ENCODE measurements at places on chromosomes 1 and 21.

- DNase-seq, result no peak
Observed at GRCh38 chr1:240589585-240590110, 22.3 kb downstream of the GREM2 start.

DNA sequence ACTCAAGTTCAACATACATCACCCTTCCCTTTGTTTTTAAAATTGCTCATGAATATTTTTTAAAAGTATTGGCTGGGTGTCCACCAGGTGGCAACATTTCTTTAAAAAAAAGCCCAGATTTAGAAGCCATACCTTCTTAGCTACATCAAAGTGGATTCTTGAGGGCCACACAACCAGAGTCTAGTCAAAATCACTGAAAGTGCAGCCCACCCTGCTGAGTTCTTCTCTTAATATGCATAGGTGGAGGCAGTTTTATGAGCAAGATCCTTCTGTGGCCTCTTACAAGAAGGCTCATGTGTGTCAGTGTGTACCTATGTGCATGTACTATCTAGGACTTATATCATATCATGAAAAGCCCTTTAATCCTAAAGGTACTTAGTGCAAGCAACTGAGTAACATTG lies 16.9 kb upstream of the GNG12 start:
- no peak for DNase-seq

DNA sequence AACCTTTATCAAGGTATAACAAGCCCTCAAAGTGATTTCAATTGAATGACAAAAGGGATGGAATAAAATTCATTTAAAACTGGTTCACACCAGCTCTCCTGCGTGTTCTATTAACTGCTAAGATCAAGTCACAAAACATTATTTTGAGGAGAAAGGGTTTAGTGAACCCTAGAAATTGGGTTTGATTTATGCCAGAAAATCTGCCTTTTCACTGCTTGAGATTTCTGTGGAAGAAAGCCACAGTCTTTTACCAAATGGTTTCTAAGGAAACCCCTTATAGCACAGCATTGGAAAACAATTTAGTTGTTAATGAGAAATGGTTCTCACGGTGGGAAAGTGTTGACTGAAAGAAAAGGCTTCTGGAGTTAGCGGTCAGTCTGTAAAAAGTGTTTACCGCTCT lies 43.6 kb upstream of the DPH5 start:
- no peak for DNase-seq

DNA sequence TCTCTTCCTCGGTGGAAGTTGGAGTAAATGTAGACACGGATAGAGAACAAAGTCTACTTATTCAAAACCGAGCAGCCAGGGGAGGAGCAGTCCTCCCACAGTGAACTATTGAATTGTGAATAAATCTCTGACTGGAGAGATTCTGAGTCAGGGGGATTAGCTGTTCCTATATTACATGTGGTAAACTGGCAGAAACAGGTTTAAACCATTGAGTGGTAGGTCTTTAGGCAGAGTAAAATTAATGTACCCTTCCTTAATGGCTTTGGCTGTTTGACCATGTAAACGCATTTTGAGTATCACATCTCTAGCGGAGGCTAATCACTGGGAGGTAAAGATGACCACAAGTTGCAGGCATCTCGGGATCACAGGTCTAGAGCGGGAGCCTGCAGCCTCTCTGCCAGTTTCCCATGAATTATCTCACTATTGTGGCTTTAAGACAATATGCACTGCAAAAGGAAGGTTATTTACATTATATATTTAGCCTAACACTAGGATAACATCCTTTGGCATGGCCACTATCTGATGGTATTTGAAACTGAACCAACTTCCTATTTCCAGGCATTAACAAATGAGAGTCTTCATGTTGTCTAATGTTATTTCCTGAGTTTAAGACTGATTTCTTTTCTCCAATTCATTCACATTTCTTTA lies 7.9 kb upstream of the DISC1 start:
- no peak for DNase-seq

- DNase-seq, result no peak
Observed at GRCh38 chr21:42592156-42592820, 61.1 kb upstream of the PDE9A start.

DNA sequence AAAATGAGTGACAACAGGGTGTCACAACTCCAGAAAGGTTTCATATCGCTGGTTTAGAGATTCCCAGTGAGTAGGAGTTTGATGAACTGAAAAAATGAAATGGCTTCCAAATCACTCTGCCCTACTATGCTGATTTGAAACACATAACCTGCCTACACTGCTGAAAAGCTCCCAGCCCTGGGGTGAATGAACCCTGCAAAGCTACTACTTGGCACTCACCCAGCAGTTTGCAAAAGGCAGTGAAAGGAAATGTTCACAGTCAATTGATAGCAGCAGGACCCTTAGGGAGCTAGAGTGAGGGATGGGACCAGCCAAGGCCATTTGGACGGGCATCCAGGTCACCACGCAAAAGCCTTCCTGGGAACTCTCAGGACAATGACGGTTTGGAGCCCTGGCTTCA lies 44.4 kb upstream of the SRP9 start:
- DNase-seq, result peak; percentile 21

DNA sequence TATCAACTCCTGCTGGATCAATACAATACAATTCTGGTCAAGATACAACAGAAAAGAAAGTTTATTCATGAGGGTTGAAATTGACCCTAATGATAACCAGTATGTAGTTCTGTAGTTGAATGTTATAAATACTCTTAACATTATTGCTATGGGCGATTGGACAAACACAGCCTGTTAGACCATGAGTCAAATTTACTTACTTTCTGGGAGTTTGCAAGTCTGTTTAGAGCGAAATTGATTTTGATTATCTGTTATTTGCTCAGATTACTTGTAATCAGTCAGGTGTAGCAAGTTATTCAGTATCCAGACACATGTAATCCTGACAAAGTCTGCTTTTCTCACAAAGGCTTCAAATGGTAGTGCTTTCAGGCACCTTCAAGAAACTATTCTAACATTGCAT lies 216.6 kb upstream of the B3GALT2 start:
- no peak for DNase-seq

- DNase-seq, result no peak
Observed at GRCh38 chr1:222369148-222369547, 178.8 kb downstream of the HHIPL2 start.

DNA sequence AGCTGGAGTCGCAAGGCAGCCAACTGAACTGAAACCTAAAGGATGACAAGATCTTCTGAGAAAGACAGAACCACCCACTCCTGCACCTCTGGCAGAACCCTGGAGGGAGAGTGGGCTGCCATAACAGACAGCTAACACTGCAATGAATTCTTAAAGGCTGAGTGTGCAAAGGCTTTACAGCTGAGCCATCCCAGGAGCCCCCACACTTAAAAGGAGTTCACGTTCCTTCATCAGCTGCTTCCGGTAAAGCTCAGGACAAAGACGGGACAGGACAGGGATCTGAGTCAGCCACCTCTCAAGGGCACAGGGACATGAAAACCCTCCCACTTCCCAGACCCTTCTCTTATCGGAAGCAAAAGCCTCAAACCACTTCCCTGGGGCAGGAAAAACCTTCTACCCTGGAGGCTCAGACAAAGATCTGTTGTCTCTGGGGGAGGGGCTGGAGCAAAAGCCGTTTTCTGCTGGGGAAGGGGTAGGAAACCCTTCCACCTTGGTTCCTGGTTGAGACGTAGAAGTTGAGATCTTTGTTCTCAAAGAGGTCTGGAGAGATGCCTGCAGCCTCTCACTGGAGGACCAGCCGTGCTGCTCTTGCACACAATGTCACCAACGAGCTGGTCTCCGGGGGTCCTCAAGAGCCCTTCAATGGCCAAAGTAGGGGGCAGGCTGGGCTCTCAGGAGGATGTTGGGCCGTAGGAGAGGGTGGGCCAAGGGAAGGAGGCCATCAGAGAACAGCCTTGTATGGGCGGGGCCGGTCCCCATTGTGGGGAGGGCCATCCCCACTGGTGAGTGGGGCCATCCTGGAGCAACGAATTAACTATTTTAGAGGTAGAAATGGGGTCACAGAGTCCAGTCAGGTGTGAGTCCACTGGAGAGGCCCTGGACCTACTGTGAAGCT lies 452.4 kb downstream of the PTPRU start:
- no peak for DNase-seq

- DNase-seq, result no peak
Observed at GRCh38 chr1:110094931-110095654, 17.1 kb upstream of the UBL4B start.

- no peak for DNase-seq
Observed at GRCh38 chr1:87678266-87678665, 349.6 kb downstream of the LMO4 start.

DNA sequence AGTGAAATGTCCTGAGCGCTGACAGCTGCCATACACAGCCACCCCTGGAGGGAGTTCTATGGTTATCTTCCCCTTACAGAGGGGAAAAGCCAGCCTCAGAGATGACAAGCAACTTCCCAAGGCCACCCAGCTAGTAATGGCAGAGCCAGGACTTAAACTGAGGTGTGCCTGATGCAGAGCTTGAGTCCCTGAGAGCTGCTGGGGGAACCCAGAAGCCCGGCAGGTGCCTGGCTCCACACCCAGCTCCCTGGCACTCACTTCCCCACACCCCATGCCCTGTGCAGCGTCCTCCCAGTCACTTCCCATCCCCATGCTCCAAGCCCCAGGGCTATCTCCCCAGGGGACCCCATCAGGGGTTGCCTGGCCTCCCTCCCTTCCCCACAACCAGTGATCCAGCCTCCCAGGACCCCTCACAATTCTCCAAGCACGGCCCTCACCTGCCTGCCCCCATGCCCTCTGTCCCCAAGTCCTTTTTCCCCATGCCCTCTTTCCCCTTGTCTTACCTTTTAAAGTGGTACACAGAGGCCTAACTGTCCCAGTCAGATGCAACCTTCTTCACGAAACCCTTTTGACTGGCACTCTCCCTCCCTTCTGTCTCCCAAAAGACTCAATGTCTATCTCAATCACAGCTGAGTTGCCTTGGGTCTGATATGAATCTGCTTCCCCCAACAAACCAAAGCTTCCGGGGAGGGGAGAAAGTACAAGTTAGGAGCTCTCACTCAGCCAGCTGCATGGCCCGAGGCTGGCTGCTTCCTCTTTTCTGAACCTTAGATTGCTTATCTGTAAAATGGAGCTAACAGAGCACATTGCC lies 39.8 kb upstream of the LRP8 start:
- no peak for DNase-seq

DNA sequence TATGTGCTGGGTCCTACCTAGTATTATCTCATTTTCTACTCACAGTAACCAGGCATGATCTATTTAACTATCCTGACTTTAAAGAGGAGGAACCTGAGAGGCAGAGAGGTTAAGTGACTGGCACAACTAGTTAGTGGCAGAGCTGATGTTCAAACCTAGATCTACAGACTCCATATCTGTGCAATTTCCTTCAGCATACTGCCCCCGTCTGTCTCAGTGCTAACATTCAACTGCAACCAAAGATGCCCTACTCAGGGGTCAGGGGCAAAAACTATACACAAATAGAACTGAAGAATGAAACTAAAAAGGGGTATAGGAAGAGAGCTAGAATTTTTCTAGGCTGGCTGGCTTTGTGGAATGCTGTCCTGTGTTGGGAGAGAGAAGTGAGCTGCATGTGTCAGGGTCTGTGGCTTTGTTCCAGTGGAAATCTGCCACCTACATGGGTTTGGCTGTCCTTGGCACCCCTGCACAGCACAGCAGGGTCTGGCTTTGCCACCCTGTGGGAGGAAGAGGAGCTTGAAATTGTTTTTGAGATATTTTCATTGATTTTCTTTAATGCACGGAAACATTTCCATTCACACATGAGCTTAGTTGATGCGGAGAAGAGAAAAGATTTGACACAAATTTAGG lies 368.5 kb downstream of the RPS6KC1 start:
- no peak for DNase-seq

GRCh38 chr1:172414331-172414730 lies 6.2 kb upstream of the C1orf105 start:
- no peak for DNase-seq

- no peak for DNase-seq
Observed at GRCh38 chr1:93815366-93816110, 63.5 kb downstream of the DNTTIP2 start.

DNA sequence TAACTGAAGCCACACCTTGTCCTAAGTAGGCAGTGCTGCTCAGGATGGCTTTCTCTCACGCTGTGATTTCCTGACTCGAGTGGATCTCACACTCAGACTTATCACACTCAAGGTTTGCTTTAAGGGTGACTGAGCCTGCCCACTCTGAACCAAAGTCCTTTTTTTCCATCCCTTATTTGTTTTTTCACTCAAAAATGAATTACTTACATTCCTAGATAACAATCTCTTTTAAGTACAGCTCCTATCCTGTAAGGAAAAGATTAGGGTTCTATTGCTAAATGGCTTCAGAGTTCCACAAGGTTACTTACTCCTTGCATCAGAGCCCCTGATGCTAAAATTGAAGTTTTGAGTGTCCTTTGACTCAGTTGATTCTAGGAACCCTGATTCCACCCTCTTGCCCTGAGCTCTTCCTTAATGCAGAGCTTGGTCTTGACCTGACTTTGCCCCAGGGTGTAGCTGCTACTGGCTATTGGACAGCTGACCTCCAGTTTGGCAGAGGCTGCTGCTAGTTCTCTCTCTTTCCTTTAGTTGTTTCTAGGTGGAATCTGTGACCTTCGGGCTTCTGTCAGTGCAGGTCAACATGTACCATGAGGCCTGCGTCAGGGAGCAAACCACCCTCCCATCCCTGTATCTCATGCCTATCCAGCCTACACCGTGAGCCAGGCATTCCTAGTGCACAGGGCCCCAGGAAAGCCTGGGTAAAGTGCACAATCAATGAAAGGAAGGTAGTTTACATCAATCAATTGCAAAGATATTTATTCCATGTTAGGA lies 80.1 kb upstream of the CD55 start:
- DNase-seq, result no peak

GRCh38 chr21:40783404-40783803 lies 63.6 kb downstream of the DSCAM start:
- DNase-seq, result no peak

DNA sequence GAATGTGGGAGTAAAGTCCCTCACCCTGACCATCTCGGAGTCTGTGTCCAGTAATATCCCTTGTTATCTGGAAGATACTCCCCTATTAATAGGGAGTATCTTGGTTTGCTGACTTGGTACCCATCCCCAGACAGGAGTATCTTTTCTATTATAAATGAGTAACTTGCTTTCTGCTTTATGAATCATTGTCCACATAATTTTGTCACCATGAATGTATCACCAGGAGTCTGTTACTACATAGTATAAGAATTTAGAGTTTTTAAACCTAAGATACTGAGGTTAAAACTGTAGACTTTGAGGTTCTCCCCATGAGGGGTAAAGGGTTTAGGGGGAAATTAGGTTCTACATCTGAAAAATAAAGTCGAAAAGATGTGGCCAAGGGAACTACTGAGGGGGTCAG lies 175.6 kb downstream of the FCRL5 start:
- DNase-seq, result no peak

DNA sequence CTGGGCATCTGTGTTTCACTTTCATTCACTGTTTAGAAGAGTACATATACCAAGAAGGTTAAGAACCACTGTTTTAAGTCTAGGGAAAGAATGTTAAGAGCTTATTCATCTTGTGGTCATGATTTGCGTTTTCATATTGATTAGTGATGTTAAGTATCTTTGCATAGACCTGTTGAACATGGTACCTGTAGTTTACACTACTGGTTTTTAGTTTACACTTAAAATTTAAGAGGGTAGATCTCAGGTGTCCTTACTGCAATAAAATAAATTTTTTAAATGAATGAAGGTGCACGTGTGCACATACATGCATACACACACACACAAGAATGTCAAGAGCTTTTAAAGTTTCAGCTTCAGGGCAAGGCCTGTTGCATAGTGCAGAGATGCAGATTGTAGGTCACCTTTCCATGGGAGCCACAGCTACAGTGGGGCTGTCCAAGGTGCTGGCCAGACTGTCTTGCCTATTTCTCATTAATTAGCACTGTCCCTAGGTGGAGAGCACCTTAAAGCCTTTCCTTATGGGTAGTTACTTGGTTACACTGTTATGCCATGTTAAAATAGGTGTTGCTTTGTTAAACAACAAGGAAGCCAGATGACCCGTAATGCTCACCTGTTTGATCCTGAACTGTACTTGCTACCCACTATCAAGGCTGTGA lies 543.0 kb upstream of the DAB1 start:
- DNase-seq, result no peak

All from DMS 273 treated with DMSO at 0.1 percent for 48 hours (cell line).